Stimulated activated CD4-positive, alpha-beta T cell treated with anti-CD3 and anti-CD28 coated beads, Interleukin-15, amount 100 ng/mL, for 1 hour (primary cell): ENCODE measurements at places on chromosomes 2 and 18.

DNA sequence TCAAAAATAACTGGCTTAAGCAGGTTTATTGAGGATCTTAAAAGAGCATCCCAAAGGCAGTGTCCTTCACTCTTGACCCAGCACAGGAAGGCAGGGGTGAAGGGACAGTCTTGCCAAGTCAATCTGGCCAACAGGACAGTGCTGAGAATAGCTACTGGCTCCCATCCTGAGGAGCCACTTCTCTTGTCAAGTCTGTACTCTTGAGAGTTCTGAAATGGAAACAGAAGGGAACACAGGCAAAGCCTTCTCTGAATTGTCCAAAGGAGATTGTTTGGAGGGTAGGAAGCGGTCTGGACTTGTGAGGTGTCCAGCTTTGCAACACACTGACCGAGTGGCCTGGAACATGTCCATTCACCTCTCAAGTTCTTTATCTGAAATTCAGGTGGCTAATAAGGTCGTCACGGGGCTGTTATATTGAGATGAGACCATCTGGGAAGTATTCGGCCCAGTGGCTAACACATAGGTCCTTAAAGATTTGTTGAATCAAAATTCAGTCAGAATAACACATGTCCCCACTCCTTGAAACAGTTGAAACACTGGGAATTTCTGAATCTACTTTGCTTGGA, 99.5 kb upstream of the FHL2 start:
- DNase-seq = no peak

- no peak for DNase-seq
Measured at GRCh38 chr2:239053801-239054503, 206.1 kb downstream of the TWIST2 start.

DNA sequence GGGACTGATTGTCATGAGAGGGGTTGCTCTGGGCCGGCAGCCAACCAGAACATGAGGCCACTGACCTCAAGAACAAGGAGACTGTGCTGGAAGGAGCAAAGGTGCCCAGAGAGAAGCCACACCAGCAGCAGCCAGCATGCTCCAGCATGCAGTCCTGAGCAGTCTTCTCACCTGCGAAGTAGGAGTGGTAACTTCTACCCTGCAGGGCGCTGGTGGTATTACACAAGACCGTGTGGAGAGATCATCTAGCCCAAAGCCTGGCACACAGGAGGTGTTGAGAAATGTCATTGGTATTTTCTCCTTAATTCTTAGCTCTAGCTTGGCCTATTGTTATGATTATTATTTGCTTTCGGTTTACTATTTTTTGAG, 132.7 kb downstream of the TSN start:
- DNase-seq = no peak

- DNase-seq = no peak
Measured at GRCh38 chr2:208189069-208189809, 591 bp downstream of the C2orf80 start.

DNA sequence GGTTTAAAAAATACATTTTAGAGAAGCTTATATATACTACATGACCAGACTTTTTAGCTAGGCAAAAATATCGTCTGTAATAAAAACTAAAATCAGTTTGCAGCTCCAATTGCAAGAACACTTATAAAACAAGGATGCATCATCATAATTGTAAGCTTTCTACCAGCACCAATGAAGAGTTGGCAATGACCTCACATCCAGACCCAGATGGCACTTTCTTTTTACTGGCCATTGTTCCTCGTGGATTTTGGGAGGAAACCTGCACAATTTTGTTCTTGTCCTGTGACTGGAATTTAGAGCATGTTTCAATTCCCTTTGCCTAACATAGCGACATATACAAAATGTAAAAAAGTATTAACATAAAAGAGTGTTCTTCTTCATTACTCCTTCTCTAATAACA, 174.3 kb downstream of the ZNF521 start:
- no peak for DNase-seq

- DNase-seq = no peak
Measured at GRCh38 chr2:15432642-15433256, 128.4 kb downstream of the NBAS start.

DNA sequence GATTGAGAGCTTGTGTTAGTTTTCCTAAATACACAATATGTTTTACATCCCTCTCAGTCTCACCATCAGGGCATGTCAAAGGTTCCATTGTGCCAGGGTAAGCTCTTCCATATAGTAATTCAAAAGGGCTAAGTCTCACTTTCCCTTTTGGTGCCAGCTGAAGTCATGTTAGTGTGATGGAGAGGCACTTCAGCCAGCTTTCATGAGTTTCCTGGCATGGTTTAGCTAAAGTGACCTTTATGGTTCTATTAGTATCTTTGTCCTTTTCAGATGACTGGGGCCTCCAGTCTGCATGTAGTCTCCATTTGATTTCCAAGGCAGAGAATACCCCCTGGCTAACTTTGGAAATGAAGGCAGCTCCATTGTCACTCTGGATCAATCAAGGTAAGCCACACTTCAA, 27.2 kb downstream of the NAT8 start:
- no peak for DNase-seq

- DNase-seq = no peak
Measured at GRCh38 chr18:49002045-49002444, 51.3 kb upstream of the SMAD7 start.
